ENCODE measurements at places on chromosomes 7 and 10. TPM values are rescaled to one million over a fixed set of nuclear protein-coding genes. Genes with fewer than 3 reads are reported as not detected.

CLRN3 gene
- polyA plus RNA-seq, result 121 TPM

CYP26C1 gene
- not detected for polyA plus RNA-seq

ATG9B gene
- 1.8 TPM for polyA plus RNA-seq

TRIM50 gene
- polyA plus RNA-seq, result 0.42 TPM

BTAF1 gene
- polyA plus RNA-seq, result 50.9 TPM

ABCB1 gene
- 7.0 TPM for polyA plus RNA-seq

ZCCHC24 gene
- polyA plus RNA-seq, result 23.8 TPM

OPN1SW gene
- polyA plus RNA-seq, result 0.18 TPM

HYAL4 gene
- not detected for polyA plus RNA-seq

LLCFC1 gene
- 6.6 TPM for polyA plus RNA-seq

IDE gene
- 20.8 TPM for polyA plus RNA-seq

LFNG gene
- polyA plus RNA-seq, result 27.3 TPM

LIPN gene
- polyA plus RNA-seq, result not detected

PODXL gene
- 26.9 TPM for polyA plus RNA-seq

CEP41 gene
- polyA plus RNA-seq, result 12.8 TPM

METTL27 gene
- 7.6 TPM for polyA plus RNA-seq

PPP1R17 gene
- polyA plus RNA-seq, result not detected

KCNIP2 gene
- 21.2 TPM for polyA plus RNA-seq

HMX3 gene
- 1.5 TPM for polyA plus RNA-seq

SFMBT2 gene
- polyA plus RNA-seq, result 3.5 TPM

EEPD1 gene
- 8.4 TPM for polyA plus RNA-seq

ANKRD30A gene
- 0.01 TPM for polyA plus RNA-seq

NME8 gene
- polyA plus RNA-seq, result 0.04 TPM

CUL2 gene
- 34.6 TPM for polyA plus RNA-seq

PLCE1 gene
- 27.4 TPM for polyA plus RNA-seq

PLOD3 gene
- 52.4 TPM for polyA plus RNA-seq

AOAH gene
- polyA plus RNA-seq, result 17.8 TPM

ANKRD61 gene
- 2.4 TPM for polyA plus RNA-seq

MRLN gene
- polyA plus RNA-seq, result 0.33 TPM

TMEM229A gene
- 3.7 TPM for polyA plus RNA-seq

DOCK1 gene
- polyA plus RNA-seq, result 29.5 TPM

PHYHIPL gene
- 19.1 TPM for polyA plus RNA-seq

PTPRN2 gene
- polyA plus RNA-seq, result 13.4 TPM

CPA4 gene
- 7.9 TPM for polyA plus RNA-seq

CTNNA3 gene
- 2.3 TPM for polyA plus RNA-seq

SPDYE5 gene
- 2.0 TPM for polyA plus RNA-seq

TAS2R38 gene
- 0.16 TPM for polyA plus RNA-seq

DNAJC30 gene
- 7.9 TPM for polyA plus RNA-seq

DNAH11 gene
- 0.40 TPM for polyA plus RNA-seq

GPER1 gene
- polyA plus RNA-seq, result 1.1 TPM

GPR158 gene
- 0.33 TPM for polyA plus RNA-seq

ZNF316 gene
- polyA plus RNA-seq, result 35.0 TPM

WEE2 gene
- 5.1 TPM for polyA plus RNA-seq

CLDN3 gene
- polyA plus RNA-seq, result 167 TPM

MYL10 gene
- not detected for polyA plus RNA-seq

CYP3A7 gene
- polyA plus RNA-seq, result 1.8 TPM

ACBD5 gene
- 44.0 TPM for polyA plus RNA-seq

SLC16A9 gene
- polyA plus RNA-seq, result 2.6 TPM

UTF1 gene
- not detected for polyA plus RNA-seq

DRGX gene
- 0.78 TPM for polyA plus RNA-seq

SEMA3A gene
- polyA plus RNA-seq, result 11.7 TPM

IDI2 gene
- not detected for polyA plus RNA-seq

SLC26A3 gene
- polyA plus RNA-seq, result 176 TPM

CALML3 gene
- 0.09 TPM for polyA plus RNA-seq

GLI3 gene
- 5.4 TPM for polyA plus RNA-seq

FGF8 gene
- not detected for polyA plus RNA-seq

Measured in large intestine (tissue), 12 donors.